ENCODE measurements at places on chromosomes 4 and X. TPM values are rescaled to one million over a fixed set of nuclear protein-coding genes. Genes with fewer than 3 reads are reported as not detected.

IL1RAPL2 gene
- not detected for total RNA-seq

XAGE1A gene
- total RNA-seq: not detected

TLR7 gene
- total RNA-seq: not detected

PHEX gene
- 1.2 TPM for total RNA-seq

RAB33A gene
- not detected for total RNA-seq

BST1 gene
- total RNA-seq: 4.3 TPM

CLDN2 gene
- total RNA-seq: not detected

IL15 gene
- total RNA-seq: not detected

GYG2 gene
- total RNA-seq: 0.05 TPM

ZDHHC15 gene
- total RNA-seq: not detected

CPLX1 gene
- total RNA-seq: 0.28 TPM

CFAP299 gene
- not detected for total RNA-seq

F8A3 gene
- 5.3 TPM for total RNA-seq

CCNB3 gene
- total RNA-seq: 0.19 TPM

C4orf51 gene
- total RNA-seq: not detected

CENPE gene
- total RNA-seq: 11.1 TPM

ITGB1BP2 gene
- 0.37 TPM for total RNA-seq

NDST4 gene
- total RNA-seq: not detected

LSM6 gene
- total RNA-seq: 37.4 TPM

TCEAL1 gene
- total RNA-seq: 10.3 TPM

PRR32 gene
- not detected for total RNA-seq

SLC2A9 gene
- 26.5 TPM for total RNA-seq

NPY2R gene
- total RNA-seq: not detected

CCDC160 gene
- total RNA-seq: 0.23 TPM

NAP1L3 gene
- total RNA-seq: not detected

KCNE5 gene
- total RNA-seq: 0.09 TPM

PALLD gene
- total RNA-seq: 57.5 TPM

TLL1 gene
- total RNA-seq: 0.92 TPM

SMIM9 gene
- total RNA-seq: not detected

KLB gene
- 0.07 TPM for total RNA-seq

MND1 gene
- 6.3 TPM for total RNA-seq

CT55 gene
- total RNA-seq: not detected

VCX gene
- not detected for total RNA-seq

USP17L12 gene
- total RNA-seq: not detected

CT45A1 gene
- not detected for total RNA-seq

DCAF8L2 gene
- not detected for total RNA-seq

H2BW2 gene
- not detected for total RNA-seq

UGT2A1 gene
- not detected for total RNA-seq

TMEM156 gene
- 9.5 TPM for total RNA-seq
